NCI-H1417 (cell line): ENCODE measurements at places on chromosomes 7 and 10.
A peak's percentile ranks its signal among the peaks of the same experiment; 100 is the strongest.

- DNase-seq = no peak
Observed at GRCh38 chr10:80487421-80487785, 33.3 kb downstream of the TSPAN14 start.

DNA sequence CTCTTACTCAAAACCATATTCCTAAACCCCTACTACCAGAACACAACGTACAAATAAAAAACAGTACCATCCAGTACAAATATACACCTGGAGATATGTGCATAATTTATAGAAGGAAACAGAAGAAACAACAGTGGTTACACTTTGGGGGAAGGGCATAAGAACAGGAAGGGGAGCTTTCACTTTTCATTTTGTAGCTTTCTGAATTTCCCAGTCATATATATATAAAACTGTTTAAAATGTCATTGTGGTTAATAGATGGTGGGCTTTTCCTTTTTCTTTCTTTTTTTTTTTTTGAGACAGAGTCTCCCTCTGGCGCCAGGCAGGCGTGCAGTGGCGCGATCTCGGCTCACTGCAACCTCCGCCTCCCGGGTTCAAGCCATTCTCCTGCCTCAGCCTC lies 47.2 kb downstream of the MALSU1 start:
- DNase-seq = no peak

GRCh38 chr10:6657196-6657595 lies 77.1 kb upstream of the PRKCQ start:
- no peak for DNase-seq

DNA sequence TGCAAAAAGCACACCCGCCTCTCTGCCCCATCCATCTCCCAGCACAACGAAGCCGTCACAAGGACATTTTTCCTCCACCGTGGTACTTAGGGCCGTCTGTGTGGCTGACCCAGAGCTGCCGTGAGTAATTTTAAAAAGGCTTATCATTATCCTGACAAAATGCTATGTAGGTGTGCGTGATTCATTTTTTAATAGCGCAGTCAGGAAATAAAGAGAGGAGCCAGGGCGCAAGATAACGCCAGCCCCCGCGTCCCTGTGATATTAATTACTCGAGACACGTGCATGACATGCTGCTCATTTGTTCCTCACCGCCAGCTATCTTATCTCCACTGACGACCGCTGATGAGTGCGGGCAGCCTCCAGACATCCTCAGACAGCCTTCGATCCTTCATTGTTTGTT lies 332.7 kb upstream of the PFKP start:
- DNase-seq = no peak

DNA sequence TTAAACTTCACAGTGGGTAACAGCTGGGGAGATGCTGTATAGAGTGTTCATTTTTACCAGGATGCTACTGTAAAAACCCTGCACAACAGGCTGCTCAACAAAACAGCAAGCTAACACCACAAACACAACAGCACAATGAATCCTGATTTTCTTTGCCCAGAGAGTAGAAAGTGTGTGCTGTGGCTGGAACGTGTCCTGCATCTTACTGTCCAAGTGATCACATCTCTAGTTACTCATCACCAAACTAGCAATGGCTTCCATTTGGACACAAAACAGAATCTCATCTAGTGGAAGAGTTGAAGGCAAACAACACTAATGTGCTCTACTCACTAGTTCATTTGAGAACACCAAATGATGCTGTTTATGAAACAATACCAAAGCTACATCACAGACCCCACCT lies 121.2 kb downstream of the SLC25A13 start:
- DNase-seq = no peak

- DNase-seq = peak; percentile 27
Observed at GRCh38 chr10:30359373-30360206, 10.5 kb upstream of the MTPAP start.

GRCh38 chr10:93807371-93807770 lies 49.6 kb downstream of the LGI1 start:
- DNase-seq = no peak

GRCh38 chr10:8337332-8337651 lies 282.8 kb downstream of the GATA3 start:
- DNase-seq = no peak

GRCh38 chr7:46512891-46513413 lies 591.9 kb upstream of the IGFBP3 start:
- no peak for DNase-seq

GRCh38 chr10:61890881-61891409 lies 10.6 kb upstream of the ARID5B start:
- no peak for DNase-seq

GRCh38 chr10:73983096-73984047 lies 14.5 kb upstream of the VCL start:
- no peak for DNase-seq

DNA sequence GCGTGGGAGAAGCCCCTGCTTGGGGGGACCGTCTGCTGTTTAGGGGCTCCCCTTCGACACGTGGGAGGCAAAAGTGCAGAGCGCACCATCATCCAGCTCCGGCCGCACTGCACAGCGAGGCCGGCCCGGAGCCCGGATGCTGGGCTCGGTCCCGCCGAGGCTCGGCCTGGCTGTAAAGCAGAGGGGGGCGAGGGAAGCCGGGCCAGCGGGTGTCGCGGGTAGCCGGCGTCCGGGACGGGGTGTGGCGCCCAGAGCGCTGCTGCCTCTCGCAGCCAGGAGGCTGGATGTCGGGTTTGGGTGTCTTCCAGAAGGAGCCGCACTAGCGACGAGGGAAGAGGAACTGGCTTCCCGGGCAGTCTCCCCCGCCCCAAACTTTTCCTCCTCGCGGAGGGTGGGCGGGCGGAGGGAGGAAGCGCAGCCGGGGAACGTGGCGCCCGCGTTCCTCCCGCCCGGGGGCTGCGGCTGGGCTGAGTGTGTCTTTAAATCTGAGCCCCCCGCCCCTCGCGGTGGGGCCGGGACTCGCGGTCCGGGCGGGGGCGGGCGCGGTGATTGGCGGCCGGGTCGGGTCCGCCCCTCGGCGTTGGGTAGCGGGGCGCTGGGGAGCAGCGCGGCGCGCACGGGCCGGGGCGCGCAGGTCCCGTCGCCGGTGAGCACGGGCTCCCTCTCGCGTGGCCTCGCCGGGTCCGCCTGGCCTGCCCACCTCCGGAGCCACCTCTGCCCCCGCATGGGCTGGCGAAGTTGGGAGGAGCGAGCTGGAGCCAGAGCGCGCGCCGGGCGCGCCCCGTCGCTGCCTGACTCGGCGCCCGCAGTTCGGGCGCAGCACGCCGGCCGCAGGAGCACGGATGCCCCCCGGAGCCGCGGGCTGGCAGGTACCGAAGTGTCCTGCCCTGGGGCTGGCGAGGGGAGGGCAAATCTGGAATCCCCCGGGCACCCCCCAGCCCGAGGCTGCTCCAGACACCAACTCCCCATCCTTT lies at the start of gene PALD1:
Gene PALD1 (plus strand): TSS at position 577 of the 974 bp plus-strand sequence. CDS start 47,185 bp downstream, outside the sequence.
- DNase-seq = no peak

DNA sequence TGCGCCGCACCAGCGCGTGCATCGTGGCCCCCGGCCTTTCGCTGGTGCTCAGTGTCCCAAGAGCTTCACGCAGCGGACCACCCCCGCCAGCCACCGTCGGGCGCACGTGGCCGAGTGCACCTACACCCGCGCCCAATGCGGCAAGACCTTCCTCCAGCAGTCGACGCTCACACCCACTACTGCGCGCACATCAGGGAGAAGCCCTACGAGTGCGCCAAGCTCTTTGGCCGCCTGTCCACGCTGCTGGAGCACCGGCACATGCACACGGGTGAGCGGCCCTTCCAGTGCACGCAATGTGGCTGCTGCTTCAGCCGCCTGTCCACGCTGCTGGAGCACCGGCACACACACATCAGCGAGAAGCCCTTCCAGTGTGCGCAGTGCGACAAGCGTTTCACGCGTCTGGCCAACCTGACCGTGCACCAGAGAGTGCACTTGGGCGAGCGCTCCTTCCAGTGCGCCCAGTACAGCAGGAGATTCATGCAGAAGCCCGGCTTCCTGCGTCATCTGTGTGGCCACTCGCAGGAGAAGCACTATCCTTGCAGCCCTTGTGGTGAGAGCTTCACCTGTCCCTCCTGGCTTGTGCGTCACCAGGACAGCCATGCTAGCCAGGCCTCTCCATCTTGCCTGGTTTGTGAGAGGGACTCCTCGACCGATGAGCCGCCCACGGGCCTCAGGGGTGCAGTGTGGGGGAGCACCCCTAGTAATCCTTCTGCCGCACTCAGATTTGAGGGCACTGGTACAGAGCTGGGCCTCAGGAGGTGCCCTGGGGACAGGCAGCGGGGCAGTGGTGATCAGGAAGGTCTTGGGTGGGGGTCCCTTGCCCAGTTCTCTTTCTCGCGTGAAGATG lies 32.9 kb downstream of the ZNF783 start:
- DNase-seq = no peak

DNA sequence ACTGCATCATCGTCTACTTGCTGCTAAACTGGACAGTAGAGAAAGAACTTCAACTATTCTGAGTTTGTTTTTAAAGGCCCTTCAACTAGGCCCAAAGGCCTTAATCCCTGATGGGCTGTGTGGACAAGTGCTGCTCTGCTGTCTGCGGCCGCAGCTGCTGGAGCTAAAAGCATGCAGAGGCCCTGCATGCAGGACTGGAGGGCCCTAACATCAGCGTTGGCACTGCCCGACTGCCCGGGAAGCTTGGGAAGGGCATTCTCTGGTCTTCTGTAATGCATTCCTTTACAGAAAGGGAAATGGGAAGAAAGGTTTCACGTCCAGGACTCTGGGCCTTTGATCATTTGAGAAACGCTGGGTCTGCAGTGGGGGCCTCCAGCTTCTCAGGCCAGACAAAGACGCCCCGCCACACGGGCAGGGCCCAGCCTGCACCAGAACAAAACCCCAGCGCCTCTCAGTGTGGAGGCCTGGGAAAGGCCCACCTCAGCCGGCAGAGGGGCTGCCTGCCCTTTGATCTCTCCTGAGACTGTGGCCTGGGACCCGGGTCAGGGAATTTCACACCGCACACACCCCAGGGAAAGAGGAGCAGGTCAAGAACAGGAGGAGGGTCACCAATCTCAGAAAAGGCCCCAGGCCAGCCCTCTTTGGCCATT lies 229.3 kb downstream of the DNAJB6 start:
- DNase-seq = no peak

DNA sequence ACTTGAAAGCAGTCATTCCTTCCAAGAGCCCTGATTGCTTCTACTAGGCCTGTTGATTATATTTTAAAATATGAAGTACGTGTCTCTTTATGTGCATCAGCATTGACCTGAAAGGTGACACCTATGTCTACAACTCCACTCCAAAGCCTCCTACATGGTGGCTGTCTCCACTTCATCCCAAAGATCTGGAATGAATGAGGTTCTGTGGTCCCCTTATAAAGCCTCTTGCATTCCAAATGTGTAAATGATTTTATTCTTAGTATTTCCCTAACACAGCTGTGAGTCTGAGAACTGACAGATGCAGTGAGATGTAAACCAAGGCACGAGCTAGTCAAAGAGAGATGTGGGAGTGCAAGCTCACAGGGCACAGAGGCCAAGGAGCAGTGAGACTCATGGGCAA lies 176.0 kb upstream of the SVIL start:
- DNase-seq = no peak

DNA sequence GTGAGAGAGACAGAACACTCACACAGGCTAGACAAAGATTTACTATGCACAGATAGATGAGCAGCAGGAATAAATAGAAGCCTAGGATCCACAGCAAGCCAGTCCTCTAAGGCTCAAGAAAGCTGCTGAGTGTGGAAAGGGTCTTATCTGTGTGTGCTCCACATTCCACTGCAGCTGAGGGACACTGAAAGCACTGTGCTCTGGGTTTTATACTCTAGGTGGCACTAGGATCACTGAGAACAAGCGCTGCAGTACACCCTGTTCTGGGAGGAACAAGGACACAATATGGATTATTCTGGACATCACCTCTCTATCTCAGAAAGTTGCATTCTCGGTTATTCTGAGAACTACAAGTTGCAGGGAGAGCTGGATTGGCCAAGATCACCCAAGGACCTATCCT lies 4.9 kb upstream of the KLHL7 start:
- DNase-seq = no peak

DNA sequence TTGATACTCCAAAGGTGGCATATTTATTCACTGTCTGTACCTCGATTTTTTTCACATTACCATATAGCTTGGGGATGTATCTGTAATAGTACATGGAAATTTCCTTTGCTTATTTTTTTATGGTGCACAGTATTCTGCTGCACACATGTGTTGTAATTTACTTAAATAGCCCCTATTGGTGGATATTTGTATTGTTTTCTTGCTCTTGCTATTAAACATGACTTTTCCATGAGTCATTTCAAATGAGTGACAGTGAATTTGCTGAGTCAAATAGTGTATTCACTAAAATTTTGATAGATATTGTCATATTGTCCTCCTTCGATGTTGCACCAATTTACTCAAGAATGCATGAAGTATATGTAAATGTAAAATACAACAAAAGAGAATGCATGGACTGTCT lies 122.7 kb upstream of the STEAP4 start:
- DNase-seq = no peak

DNA sequence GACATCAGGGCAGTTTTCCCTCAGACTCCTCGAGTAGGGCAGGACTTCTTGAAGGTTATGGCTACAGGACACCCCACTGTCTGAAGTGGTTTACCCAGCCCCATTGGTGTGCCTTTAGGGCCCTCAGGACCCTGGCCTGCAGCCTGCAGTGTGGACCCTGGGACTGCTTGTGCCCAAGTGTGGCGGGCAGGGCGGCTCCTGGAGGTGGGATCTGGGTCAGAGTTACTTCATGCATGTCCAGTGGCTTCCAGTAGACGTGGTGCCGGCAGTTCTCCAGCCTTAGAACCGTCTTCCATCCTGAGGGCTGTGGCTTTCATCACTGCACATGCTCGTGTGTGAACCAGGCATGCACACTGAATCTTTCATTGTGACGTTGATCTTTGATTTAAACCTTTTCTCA lies 16.7 kb downstream of the EIF3B start:
- no peak for DNase-seq

GRCh38 chr7:2892549-2892948 lies 48.4 kb upstream of the GNA12 start:
- no peak for DNase-seq

- no peak for DNase-seq
Observed at GRCh38 chr7:141354251-141354650, 197.0 kb upstream of the AGK start.

- peak; percentile 36 for DNase-seq
Observed at GRCh38 chr10:16116404-16117304, 256.3 kb upstream of the MINDY3 start.

DNA sequence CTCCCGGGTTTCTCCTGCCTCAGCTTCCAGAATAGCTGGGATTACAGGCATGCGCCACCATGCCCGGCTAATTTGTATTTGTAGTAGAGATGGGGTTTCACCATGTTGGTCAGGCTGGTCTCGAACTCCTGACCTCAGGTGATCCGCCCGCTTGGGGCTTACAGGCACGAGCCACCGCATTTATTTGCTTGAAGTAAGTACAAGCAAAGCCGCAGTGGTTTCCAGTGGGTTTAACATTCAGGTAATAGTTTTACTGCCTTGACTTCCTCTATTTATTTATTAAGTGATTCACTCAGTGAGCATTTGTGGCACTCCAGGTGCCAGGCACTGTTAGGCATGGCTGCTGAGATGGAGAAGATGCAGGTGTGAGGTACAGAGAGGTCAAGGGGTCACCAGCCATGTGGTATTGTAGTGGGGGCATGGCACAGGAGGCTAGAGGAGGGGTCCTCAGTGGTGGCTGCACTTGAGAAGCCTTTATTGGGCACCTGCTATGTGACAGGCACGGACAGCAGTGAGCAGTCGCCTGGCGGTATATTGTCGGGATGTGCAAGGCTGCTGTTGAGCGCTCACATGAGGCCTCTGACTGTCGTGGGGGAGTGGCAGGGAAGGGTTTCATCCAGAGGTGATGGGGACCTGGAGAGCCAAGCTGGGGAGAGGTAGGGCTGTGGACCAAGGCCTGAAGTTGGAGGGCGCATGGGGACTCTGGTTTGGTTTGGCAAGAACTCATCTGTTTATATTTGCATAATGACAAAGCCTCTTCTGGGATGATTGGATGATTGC lies 54.9 kb downstream of the DOCK1 start:
- no peak for DNase-seq
